Esophagus squamous epithelium (tissue), 5 donors: ENCODE measurements at places on chromosomes 5 and 9.

DNA sequence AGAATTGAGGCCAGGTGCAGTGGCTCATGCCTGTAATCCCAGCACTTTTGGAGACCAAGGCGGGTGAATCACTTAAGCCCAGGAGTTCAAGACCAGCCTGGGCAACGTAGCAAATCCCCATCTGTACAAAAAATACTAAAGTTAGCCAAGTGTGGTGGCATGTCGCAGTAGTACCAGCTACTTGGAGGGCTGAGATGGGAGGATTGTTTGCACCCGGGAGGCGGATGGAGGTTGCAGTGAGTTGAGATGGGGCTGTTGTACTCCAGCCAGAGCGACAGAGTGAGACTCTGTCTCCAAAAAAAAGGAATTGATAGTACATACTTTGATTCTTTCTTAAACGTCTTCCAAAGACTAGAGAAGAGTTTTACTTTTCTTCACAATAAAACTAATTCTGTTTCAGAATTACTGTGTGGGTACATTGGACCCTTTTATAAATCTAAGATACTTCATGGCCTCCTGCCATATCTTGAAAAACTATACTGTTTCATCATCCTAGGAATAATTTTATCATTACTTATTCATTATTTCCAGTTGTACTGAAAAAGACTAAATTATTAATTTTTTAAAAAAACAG is 132.0 kb upstream of the GRHPR start:
- DNase-seq = no peak

DNA sequence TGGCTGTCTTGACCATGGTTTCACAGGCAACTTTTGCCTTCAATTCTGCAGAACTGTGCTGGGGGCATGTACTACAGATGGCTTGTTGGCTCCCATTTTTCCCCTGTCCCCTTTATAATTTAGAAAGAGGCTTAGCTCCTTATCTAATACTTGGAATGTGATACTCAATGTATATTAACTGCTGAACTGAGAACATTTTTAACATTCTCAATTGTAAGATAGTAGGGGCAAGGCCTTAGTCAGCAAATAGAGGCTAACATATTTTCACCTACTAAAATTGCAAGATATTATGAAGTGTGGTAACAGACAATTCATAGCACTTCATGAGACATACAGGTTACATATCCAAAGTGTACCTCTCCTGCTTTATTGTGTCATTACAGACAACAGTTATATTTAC is 118.1 kb upstream of the ZNF366 start:
- no peak for DNase-seq

- DNase-seq = no peak
Observed at GRCh38 chr5:134938030-134938429, 29.7 kb upstream of the CATSPER3 start.

- no peak for DNase-seq
Observed at GRCh38 chr5:7250611-7251010, 145.3 kb upstream of the ADCY2 start.

DNA sequence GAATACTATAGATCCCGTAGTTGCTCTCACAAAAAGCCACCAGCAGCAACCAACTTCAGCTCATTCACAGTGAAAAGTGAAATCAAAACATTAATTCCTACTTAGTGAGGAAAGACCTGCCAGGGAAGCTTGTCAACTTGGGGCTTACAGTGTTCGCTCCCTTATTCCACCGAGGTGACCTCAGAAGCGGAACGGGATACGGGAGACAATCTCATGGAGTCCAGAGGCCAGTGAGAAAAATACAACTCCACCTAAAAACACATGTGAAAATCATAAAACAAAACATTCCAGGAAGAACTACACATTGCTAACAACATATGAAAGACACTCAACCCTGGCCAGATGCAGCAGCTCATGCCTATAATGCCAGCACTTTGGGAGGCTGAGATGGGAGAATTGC is 11.6 kb downstream of the EPB41L4B start:
- no peak for DNase-seq

DNA sequence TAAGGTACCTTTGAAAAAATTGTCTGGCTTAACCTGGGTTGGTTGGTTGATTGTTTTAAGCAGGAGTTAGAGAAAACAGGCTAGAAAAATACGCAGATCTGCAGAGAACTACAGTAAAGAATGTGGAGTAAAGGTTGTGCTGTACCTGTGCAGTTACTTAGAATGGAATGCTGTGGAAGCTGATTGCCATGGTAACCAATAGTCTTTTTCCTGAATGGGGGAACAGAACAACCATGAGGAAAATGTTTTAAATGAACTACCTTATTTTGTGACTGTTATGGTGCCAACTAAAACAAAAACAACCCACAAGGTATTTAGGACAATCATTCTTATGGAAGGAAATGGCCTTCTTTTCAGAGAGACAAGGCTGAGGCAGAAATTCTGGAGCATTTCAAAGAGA is 4.8 kb upstream of the HOMER1 start:
- no peak for DNase-seq

GRCh38 chr5:119190470-119191095 is 119.7 kb downstream of the DMXL1 start:
- no peak for DNase-seq

DNA sequence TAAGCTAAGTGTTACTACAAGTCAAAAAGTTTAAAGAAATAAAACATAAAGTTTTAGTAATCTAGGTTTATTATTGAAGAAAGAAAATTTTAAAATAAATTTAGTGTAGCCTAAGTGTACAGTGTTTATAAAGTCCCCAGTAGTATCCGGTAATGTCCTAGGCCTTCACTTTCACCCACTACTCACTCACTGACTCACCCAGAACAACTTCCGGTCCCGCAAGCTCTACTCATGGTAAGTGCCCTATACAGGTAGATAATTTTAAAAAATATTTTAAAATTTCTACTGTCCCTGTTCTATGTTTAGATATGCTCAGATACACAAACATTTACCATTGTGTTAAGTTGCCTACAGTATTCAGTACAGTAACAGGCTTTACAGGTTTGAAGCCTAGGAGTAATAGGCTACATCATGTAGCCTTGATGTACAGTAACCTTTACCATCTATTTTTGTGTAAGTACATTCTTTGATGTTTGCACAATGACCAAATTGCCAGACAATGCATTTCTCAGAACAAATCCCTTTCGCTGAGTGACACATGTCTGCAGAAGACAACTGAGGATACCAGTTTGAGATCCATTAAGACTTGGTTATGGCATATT is 253.6 kb downstream of the TRIM32 start:
- DNase-seq = no peak

GRCh38 chr9:35599763-35600604 is 5.1 kb upstream of the TESK1 start:
- no peak for DNase-seq

GRCh38 chr5:112342389-112342788 is 76.7 kb downstream of the EPB41L4A start:
- DNase-seq = no peak

DNA sequence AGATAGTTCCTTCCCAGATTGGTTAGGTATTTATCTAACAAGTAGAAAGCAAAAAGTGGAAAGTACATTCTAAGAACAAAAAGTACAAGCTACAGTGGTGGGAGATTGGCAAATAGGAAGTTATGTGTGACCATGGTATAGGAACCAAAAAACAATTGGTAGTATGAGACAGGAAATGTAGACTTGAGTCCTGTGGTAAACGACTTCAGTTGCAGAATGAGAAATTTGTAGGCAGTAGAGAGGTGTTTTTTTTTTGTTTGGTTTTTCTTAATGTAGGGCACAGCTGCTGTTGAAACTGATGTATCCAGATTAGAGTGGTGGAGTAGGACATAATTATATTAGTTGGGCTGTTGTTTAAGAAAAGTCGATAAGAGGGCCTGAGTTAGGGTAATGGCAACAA is 72.0 kb downstream of the CCNH start:
- DNase-seq = no peak

DNA sequence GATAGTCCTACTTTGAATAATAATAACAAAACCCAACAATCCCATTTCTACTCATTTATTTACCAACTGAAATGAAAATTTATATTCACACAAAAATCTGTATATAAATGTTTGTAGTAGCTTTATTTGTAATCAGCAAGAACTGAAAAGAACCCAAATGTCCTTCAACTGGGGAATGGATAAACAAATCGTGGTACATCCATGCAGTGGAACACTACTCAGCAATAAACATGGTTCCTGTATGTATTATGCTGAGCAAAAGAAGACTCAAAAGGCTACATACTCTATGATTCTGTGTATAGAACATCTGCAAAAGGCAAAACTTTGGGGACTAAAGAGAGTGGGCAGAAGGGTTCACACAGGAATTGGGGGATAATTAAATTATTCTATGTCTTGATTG is 136.1 kb upstream of the HAND1 start:
- DNase-seq = no peak

DNA sequence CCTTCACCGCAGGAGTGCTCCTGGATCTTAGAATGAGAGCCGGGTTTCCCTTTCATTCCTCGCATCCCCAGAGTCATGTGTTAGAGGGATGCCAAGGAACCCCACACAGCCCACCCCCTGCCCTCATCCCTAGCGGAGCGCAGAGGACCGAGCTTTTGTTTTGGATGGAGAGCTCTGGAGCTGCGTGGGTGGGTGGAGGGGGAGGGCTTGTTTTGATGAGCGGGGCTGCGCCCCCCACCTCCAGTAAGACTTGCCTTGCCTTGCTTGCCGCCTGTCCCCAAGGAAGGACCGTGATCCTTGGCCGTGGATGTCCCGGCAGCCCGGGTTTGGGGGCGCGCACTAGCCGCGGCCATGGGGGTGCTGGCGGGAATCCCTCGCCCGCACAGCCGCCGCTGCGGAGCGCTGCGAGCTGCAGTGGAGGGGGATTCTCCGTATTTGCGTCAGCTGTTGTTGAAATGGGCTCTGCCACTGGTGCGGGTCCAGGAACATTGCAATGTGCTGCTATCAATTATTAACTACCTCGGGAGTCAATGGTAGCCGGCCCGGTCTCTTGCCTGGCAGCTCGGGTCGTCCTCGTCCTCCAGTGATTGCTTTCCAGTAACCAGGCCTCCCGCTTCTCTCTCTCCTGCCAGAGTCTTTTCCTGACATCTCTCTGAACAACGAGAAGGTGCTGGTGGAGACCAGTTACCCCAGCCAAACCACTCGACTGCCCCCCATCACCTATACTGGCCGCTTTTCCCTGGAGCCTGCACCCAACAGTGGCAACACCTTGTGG is 1.0 kb downstream of the EGR1 start:
- DNase-seq = no peak

GRCh38 chr9:125805586-125805985 is 58.4 kb downstream of the PBX3 start:
- no peak for DNase-seq

- DNase-seq = no peak
Observed at GRCh38 chr9:113712053-113712452, 164.1 kb upstream of the ZNF618 start.

- no peak for DNase-seq
Observed at GRCh38 chr9:134730011-134730760, 88.6 kb downstream of the COL5A1 start.

- DNase-seq = no peak
Observed at GRCh38 chr5:96844481-96844990, 31.8 kb upstream of the ERAP2 start.

DNA sequence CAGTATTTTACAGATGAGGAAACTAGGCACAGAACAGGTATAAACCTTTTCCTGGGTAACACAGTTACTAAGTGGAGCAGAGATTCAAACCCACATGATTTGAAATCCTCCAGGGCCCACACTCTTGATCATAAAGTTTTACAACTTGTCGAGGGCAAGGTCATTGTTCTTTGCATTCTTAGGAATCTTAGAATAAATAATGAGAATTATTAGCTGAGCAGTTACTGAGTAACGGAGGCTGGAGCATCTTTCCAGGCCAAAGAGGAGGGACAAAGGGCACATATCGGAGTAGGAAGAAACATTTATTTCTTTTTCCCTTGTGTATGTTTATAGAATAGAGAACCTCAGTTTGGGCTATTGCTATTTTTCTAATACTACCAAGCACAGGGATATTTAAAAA is 27.1 kb upstream of the F2R start:
- DNase-seq = no peak

- DNase-seq = no peak
Observed at GRCh38 chr5:6465831-6466790, 17.5 kb downstream of the UBE2QL1 start.

DNA sequence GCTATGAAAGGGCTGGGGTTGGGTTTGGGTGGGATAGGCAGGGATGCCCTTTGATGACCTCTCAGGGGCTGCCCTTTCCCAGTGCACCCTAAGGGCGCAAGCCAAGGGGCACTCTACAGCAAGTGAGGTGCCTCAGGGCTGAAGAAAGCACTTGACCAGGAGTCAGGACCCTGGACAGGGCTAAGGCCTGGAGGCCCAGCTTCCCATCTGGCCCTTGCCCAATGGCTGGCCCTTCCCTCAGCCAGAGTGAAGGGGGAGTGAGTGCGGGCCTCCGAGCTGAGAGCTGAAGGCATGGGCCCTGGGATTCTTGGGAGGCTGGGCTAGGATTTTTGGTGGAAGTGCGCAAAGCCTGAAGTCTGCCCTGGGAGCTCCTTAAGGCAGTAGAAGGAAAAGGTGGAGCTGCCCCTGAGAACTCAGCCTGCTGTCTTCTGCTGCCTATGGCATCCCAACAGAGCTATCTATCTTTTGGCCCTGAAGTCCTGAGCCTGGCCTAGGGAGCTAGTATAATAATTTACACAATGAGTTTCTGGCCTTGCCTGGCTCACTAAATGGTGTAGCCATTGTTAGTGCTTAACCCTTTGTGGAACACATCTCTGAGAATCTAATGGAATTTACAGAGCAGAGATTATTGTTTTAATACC is 16.4 kb downstream of the JADE2 start:
- DNase-seq = no peak

DNA sequence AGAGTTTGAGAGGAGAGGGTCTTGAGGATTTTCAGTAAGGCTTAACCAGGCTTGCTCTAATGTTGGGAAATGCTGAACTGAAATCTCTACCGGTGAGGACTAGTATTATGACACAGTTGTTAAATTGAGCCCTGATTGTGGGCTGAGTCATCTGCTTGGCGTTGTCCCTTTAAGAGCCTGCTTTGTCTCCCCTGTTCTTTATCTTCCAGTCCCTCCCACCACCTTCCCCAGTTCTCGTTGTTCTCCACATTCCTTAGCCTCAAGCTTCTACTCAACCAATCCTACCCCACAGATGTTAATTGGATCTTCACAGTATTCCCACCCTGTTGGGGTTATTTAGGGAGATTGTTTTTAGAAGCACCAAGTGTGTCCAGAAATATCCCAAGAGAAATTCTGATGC is 57.6 kb downstream of the ANKRD55 start:
- no peak for DNase-seq

- DNase-seq = no peak
Observed at GRCh38 chr5:88540471-88541115, 271.9 kb upstream of the TMEM161B start.

GRCh38 chr5:147786142-147786541 is 3.6 kb upstream of the JAKMIP2 start:
- no peak for DNase-seq

- no peak for DNase-seq
Observed at GRCh38 chr9:72382405-72382804, 17.4 kb upstream of the ZFAND5 start.

DNA sequence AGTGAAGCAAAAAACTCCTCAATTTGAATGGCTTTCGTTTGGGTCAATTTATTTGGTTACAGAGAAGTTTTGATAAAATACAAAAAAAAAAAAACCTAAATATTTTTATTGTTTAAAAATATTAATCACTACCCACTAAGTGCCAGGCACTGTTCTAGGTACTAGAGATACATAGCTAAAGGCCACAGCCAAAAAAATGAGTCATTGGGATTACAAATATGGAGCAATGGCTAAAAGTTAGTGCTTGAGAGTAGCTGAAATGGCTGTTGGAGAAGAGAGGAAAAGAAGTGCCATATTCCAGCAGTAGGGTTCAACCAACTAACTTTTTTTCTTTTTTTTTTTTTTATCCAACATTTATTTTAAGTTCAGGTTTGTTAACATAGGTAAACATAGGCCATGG is 130.1 kb upstream of the PTGER4 start:
- DNase-seq = no peak
